Pancreas (tissue), 10 donors: ENCODE measurements at places on chromosomes 5 and 9. TPM values are rescaled to one million over a fixed set of nuclear protein-coding genes. Genes with fewer than 3 reads are reported as not detected.

The PCA3 gene
- not detected for total RNA-seq

The GRXCR2 gene
- not detected for total RNA-seq

The KCNV2 gene
- not detected for total RNA-seq

The GABRA6 gene
- total RNA-seq = not detected

The PTGES gene
- total RNA-seq = 0.16 TPM
